ENCODE measurements at places on chromosomes 7 and 10.

DNA sequence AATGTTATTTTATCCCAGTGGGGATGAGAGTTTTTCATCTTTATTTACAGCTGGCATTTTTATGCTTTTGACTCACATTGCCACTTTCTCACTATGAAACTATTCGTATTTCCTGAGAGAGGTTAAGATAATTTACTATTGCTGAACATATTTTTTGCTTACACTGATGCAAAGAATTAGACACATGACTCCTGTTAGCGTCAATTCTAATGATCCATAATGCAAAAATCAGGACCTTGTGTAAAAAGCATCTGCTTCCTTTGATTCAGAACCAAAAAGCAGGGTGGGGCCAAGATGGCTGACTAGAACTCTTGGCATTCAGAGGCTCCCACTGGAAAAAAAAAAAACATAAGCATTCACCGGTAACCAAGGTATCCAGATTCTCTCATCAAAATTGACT, 464.8 kb downstream of the SEMA3D start:
- no peak for DNase-seq

DNA sequence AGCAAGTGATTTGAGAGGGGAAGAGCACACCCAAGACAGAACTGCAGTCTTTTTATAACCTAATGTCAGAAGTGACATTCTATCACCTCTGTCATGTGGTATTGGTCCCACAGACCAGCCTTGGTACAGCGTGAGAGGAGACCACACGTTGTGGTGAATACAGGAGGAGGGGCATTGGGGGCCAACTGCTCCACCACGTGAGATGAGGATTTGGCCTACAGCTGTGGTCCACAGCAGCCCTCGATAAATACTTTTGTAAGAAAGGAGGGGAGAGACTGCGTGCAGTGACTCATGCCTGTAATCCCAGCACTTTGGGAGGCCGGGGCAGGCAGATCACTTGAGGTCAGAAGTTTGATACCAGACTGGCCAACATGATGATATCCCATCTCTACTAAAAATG, 243.1 kb downstream of the FGFR2 start:
- DNase-seq: no peak

GRCh38 chr10:16843252-16843870, 26.1 kb upstream of the RSU1 start:
- no peak for DNase-seq

- no peak for DNase-seq
These were observed 71.5 kb downstream of the ZNF92 start for GRCh38 chr7:65444899-65445823.

DNA sequence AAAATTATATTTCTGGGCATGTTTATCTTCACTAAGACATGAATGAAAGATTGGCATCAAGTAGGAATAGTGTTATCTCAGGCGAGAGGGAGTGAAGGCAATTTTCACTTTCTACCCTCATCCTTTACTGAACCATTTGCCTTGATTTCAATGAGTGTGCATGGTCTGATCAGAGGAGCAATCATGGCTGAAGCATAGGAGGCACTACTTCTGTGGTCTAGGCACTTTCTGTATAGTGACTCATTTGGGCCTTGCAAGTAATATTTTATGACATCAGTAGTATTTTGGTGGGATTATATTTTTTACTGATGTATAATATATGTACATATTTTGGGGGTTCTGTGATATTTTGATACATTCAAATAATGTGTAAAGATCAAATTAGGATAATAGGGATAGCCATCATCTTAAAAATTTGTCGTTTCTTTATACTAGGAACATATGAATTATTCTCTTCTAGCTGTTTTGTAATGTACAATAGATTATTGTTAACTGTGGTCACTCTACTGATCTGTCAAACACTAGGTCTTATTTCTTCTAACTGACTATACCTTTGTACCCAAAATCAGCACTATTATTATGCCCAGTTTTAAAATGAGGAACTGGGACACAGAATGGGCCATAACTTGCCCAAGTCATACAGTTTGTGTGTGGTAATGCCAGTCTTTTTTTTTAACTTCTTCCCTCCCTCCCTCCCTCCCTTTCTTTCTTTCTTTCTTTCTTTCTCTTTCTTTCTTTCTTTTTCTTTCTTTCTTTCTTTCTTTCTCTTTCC, 101.9 kb downstream of the RAB11FIP2 start:
- DNase-seq: no peak

- DNase-seq: no peak
These were observed 118.8 kb upstream of the UNC5B start for GRCh38 chr10:71093531-71093930.

GRCh38 chr7:112757337-112757736, 32.9 kb downstream of the TMEM168 start:
- DNase-seq: no peak

GRCh38 chr7:142476077-142476476, 218.2 kb upstream of the PRSS58 start:
- DNase-seq: no peak

Data from effector memory CD4-positive, alpha-beta T cell (primary cell).